ENCODE measurements at places on chromosomes 3 and 15.

- no peak for DNase-seq
Measured at GRCh38 chr3:166052440-166052839, 215.2 kb upstream of the BCHE start.

GRCh38 chr3:185658504-185658912 is 72.4 kb downstream of the SENP2 start:
- no peak for DNase-seq

DNA sequence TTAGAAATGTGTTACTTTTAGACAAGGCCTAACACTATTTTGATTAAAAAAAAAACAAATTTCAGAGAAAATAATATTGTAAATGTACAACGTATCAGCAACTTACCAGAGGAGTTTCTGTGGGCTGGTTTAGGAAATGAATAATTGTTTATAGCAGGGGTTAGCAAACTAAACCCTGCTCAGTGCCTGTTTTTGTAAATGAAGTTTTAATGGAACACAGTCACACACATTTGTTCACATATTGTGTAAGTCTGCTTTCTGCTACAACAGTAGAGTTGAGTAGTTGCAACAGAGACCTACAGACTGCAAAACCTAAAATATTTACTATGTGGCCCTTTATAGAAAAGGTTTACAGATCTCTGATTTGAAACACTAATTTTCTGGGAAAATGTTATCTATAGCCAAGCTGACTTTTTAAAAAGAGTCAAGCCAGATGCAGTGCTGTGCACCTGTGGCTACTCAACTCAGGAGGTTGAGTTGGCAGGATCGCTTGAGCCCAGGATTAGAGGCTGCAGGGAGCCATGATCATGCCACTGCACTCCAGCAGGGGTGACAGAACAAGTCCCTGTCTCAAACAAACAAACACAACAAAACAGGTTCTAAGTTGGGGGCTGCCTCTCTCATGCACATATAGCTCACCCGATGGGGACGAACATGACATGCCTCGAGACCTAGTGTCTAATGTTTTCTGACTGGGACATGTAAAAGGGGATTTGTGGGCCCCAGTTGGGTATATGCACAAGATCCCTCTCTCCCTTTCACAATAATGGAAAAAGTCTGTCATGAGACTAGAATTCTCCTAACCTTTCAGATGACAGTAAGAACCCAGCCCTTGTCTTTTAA is 182.5 kb downstream of the TNIK start:
- DNase-seq, result no peak

GRCh38 chr3:41209646-41210045 is 10.3 kb downstream of the CTNNB1 start:
- no peak for DNase-seq

DNA sequence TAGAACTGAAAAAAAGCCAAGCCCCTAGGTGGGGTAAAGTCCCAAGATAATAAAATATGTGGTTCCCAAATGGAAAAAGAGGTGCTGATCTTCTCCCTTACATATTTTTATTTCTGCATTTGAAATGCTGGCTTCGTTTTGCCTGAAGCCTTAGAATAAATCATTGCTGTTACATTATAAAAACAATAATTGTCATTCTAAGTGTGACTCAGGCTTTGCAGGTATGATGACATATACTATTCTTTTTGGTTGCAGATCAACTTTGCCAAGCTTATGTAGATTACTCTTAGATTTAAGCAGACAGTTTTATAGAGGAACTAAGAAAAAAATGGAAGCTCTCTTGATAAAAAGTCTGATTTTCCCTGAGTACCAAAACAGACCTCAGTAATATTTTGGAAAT is 7.5 kb downstream of the IDH3A start:
- DNase-seq, result no peak

DNA sequence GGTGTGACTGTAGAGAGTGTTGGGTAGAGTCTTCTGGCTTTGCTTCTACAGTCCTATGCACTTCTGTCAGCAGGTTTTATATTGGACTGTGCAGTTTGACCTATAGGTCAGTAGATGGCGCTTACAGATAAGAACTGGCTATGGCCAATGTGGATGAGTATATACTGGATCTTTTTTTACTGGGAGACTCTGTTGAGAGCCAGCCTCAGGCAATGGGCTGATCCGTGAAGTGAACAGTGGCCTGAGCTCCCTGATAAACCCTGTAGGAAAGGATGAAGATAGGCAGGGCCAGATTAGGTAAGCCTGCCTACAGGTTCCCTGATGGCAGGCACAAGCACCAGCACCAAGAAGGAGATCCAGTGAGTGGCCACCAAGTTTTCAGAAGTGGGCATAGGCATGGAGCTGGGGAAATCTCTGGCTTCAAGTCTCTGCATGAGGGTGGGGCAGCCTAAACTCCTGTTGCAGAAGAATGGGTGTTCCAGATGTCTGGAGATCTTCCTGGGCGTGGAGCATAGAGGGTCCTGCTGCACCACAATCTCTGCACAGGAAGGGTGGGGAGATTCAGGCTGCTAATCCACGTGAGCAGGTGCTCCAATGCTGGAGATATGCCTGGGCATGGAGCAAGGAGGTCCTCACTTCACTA is 326.0 kb upstream of the SGO1 start:
- peak; percentile 58 for DNase-seq

GRCh38 chr3:112615989-112616731 is 24.8 kb downstream of the CCDC80 start:
- DNase-seq, result no peak

DNA sequence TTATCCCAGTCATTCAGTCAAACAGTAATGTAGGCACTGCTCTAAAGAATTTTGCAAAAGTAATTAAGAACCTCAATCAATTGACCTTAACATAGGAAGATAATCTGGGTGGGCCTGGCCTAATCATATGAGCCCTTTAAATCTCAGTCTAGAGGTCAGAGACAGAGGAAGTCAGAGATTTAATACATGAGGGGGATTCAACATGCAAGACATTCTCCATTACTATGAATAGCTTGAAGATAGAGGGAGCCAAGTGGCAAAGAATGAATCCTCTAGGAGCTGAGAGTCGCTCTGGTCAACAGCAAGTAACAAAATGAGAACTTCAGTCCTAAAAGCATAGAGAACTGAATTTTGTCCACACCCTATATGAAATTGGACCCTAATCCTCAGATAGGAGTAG is 39.0 kb upstream of the MBNL1 start:
- no peak for DNase-seq

- DNase-seq, result peak; percentile 67
Measured at GRCh38 chr3:127694467-127695215, 21.9 kb downstream of the ABTB1 start.

- DNase-seq, result peak; percentile 0
Measured at GRCh38 chr15:41465822-41466421, 27.8 kb upstream of the ITPKA start.

- no peak for DNase-seq
Measured at GRCh38 chr15:62377736-62378480, 212.8 kb upstream of the C2CD4B start.

- DNase-seq, result no peak
Measured at GRCh38 chr3:184608209-184608608, 46.6 kb downstream of the EPHB3 start.

DNA sequence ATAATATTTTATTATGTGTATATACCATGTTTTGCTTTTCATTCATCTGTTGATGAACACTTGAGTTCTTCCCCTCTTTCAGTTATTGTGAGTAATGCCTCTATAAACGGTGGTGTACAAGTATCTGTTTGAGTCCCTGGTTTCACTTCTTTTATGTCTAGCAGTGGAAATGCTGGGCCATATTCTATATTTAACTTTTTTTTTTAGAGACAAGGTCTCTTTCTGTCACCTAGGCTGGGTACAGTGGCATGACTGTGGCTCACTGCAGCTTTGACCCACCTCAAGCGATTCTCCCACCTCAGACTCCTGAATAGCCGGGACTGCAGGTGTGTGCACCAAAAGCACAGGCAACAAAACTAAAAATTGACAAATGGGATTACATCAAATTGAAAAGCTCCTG is 19.9 kb downstream of the GOLM2 start:
- DNase-seq, result no peak

GRCh38 chr3:28799084-28799483 is 450.5 kb upstream of the AZI2 start:
- DNase-seq, result no peak

DNA sequence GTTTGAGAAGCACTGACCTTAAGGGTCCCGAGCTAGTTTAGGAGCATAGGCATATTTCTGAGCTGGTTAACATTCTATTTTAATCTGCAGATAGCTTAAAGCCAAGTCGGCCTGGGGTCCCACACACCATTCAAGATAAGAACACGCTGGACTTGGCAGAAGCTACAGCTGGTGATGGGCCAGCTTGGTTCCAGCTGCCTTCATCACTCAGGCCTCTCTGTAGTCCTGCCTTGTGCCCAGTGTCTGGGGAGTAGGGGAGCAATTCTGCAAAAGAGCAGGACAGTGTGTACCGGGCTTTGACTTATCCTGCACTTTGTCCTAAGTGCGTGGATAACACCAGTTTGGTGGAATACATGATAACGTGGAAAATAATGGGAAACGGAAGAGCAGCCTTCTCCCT is 164.5 kb downstream of the MEGF11 start:
- no peak for DNase-seq

DNA sequence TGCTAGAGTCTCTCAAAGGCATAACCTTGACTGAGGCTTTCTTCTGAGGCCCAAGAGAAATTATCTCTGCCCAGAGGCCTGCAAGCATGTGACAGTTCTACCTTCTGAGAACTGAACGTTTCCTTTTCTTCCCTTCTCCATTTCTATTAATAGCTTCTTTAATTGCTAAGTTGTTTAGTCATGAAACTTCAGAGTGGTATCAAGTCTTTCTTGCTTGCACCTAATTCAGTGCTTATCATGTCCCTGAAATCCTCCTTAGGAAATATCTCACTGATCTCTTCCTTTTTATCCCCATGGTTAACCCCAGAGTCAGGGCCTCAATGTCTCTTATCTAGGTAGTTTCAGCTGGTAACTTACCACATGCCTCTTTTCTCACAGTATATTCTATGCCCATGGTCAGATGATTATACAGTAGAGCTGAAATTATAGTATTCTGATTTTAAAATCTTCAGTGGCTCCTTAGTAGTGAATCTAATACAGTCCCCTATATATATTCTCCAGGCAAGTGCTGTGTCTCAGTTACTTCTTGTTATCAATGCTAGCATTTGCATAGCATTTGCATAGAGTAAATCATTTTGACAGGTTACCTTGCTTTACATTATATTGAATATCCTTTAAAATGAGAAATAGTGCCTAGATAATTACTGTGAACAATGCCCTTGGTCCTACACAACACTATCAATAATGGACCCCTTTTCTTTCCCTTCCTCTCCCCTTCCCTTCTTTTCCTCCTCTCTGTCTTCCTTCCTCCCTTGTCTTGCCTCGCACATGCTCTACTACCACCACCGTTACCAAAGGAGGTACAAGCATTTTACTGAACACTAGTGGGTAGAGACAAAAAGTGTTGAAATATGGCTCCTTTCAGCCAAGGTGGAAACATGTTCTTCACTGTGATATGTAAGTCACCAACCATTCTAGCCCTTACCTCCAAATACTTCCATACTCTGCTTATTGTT is 33.0 kb downstream of the KBTBD8 start:
- no peak for DNase-seq

GRCh38 chr15:58724466-58724865 is 25.0 kb downstream of the ADAM10 start:
- DNase-seq, result no peak

- DNase-seq, result no peak
Measured at GRCh38 chr3:147423537-147423797, 14.3 kb downstream of the ZIC1 start.

DNA sequence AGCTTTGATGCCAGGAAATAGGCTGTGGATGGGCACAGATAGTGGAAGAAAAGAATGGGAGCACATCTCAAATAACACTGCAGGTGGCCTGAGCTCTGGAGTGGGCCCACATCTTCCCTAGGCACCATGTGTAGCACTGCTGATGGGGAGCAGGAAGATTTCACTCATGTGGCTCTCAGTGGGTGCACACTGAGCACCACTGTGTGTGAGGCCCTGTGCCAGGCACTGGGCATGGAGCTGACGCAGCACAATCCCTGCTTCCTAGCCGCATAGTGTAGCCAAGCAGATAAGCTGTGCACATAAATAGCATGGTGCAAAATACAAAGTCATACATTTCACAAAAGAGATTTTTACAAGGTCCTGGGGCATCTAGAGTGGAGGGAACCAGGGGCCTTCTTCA is 101.6 kb downstream of the MOBP start:
- DNase-seq, result no peak

DNA sequence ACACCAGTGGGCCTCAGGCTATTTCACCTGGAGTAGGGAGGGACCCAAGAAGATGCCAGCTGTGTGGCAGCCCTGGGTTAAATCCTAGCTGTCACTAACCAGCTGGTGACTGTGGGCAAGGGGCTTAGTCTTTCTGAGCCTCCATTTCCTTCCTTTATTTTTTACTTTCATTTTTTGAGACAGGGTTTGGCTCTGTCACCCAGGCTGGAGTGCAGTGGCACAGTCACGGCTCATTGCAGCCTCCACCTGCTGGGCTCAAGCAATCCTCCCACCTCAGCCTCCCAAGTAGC is 108.0 kb upstream of the SMAD3 start:
- no peak for DNase-seq

DNA sequence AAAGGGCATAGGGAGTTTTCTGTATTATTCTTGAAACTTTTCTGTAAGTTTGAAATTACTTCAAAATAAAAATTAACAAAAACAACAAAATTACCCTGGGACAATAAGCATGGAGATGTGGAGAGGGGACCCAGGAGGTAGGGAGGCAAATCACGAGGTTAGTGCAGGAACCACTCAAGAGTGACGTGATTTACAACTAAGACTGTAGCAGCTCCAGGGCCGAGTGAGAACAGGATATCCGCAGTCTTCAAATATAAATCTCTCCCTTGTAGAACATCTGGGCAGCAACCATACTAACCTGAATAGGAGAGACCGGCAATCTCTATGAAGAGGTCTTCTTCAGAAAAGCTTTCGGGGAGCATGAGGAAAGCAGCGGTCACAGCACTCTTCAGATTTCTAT is 17.3 kb downstream of the TAMM41 start:
- DNase-seq, result no peak

- DNase-seq, result no peak
Measured at GRCh38 chr3:43288850-43289249, 2.5 kb downstream of the SNRK start.

DNA sequence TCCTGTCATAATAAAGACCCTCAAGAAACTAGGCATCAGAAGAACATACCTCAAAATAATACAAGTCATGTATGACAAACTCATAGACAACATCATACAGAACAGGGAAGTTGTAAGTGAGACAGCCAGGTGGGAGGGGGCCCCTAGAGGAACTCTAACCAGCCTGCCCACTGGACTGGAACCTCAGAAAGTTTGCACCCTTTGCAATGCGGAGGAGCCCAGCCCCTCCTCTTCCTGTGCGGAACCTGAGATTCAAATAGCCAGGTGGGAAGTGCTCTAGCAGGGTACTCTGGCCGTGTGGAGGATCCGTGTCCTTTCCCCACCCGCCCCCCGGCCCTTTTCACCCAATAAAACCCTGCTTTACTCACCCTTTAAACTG is 387.0 kb upstream of the CBLB start:
- DNase-seq, result no peak

DNA sequence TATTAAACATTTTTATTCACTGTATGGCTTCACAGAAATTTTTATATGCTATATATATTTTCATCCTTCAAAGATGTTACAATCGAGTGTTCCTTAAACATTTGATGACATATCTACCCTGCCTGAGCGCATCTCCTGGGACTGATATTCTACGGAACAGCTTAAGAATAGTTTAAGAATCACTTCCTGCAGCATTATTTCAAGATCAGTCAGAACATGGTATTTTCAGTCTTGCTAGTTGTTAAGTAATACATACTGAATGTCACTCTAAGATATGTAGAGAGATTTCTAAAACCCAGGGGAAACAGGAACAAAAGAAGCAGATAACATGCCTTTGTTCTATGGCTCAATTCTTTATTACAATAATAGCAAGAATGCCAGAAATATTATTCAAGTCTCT is 8.7 kb downstream of the COL8A1 start:
- no peak for DNase-seq

All from NCI-H1105 treated with DMSO at 0.1 percent for 48 hours (cell line).